Astrocyte of the spinal cord (primary cell): ENCODE measurements at places on chromosomes 1 and 21.

- no peak for DNase-seq
These were observed 365.3 kb upstream of the PROX1 start for GRCh38 chr1:213622365-213623063.

DNA sequence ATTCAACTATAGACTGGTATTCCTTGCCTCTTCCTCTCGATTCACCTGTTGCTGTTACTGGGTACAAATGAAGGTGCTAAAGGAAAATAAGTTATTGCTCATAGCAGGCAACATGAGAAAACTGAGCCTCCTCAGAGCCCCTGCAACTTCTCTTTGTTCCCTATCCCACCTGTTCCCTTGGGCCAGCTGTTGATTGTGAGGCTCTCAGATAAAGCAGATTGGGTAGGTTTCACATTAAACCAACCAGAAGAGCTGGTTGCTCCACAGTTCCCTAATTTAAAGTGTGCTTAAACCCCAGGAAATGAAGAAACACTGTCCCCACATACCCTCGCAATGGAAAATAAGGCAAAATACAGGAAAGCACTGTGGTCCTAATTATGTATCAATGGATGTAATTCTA lies 4.8 kb downstream of the DEDD start:
- no peak for DNase-seq

DNA sequence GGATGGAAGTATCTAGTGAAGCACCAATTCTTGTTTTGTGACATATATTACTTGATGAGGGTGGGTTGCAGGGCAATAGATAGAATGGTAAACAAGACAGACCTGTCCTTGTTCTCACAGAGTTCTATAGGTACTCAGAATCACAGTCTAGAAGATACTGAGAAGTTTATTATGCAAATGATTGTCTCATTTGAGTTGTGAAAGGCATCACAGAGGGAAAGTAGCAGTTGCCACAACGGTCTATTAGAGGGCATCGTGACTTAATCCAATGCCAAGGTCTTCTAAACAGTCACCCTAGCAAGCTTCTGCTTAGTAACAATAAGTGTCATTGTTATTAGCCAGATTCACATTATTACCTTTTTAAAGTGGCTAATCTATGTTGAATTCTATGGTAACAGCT lies 574.8 kb upstream of the ZRANB2 start:
- DNase-seq: no peak

- no peak for DNase-seq
These were observed 489.1 kb upstream of the CAMK1G start for GRCh38 chr1:209094384-209094783.

- DNase-seq: no peak
These were observed 5.3 kb downstream of the TENT5C start for GRCh38 chr1:117611121-117611601.

DNA sequence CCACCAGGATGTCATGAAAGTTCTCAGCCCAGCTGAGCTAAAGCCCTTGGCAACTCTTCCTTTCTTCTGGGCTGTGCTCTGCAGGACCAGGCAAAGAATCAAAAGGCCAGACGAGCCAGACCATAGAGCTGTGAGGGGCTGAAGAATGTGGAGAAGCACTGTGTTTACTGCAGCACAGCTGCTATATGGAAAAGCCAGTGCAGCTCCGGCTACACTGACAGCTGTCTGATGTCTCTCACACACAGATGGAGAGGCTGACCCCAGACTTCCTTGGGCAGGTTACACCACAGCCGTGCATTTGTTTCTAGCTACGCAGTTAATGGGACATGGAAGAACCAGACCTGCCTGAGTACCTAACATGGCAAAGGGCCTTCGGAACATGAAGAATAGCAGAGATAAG lies 40.3 kb downstream of the CD247 start:
- no peak for DNase-seq

GRCh38 chr1:180594723-180595122 lies 36.0 kb downstream of the OVAAL start:
- DNase-seq: no peak

DNA sequence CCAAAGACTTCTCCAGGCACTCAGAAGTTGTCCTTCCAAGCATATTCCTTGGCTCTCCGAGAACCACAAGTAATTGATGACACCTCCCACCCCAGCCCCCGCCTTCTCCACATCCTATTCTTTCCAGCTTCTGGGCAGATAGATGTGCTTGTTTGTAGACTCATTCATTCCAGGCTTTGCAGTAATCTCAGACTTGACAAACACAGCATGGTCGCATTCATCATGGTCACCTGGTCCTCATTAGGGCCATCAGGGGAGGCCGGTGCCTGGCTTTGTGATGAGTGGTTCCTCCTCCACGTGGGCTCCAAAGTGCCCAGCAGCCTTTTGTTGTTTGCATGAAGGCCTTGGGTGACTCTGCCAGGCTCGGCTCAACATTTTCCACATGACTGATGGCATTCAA lies 28.5 kb upstream of the KCNE2 start:
- no peak for DNase-seq

GRCh38 chr21:46031484-46031883 lies 49.9 kb downstream of the COL6A1 start:
- no peak for DNase-seq

GRCh38 chr21:36860736-36861594 lies 105.5 kb downstream of the HLCS start:
- DNase-seq: peak; percentile 63

DNA sequence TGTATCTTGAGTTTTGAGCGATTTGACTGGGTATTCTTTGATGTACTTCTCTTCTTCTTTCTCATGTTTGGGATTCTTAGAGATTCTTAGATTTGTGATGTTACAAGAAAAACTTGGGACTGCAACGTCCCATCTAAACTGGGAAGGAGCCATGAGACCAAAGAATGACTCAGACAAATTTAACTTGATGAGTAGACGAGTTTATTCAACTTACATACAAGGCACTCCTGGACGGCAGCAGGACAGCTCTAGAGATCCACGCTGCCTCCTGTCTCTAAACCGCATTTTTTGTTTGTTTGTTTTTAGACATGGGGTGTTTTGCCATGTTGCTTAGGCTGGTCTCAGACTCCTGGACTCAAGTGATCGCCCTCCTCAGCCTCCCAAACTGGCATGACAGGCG lies 137.1 kb downstream of the PIK3R3 start:
- DNase-seq: peak; percentile 30

DNA sequence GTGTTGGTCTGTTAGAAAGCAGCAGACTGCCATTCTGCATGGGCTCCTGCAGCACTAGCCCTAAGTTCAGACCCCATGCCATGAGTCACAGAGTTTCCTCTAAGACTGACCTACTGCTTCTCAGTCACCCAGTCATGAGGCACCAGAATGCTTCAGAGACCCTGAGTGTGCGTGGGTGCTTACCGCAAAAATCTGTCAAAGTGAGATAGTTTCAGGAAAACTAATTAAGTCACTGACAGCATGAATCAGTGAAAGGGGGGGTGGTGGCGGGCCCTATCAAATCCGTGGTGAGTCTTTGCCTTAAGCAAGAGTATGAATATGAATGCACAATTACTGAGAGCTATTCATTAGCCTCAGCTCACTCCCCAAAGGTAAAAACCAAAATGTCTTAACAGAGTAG lies 98.1 kb downstream of the KCTD3 start:
- DNase-seq: peak; percentile 15

DNA sequence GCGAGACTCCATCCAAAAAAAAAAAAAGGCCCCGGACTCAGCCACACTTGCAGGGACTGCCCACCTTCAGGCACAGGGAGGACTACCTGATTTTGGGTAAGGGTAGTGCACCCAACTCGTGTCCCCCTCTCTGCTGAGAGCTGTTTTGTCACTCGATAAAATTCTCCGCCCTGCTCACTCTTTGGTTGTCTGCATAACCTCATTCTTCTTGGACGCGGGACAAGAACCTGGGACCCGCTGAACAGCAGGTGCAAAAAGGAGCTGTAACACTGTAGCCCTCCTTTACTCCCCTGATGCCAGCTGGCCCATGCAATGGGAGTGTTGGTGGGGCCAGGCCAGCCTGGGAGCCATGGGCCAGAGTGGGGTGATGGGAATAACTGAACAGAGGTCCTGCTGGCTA lies 10.6 kb downstream of the S100B start:
- DNase-seq: no peak

GRCh38 chr1:37176269-37176668 lies 142.0 kb upstream of the GRIK3 start:
- DNase-seq: no peak

DNA sequence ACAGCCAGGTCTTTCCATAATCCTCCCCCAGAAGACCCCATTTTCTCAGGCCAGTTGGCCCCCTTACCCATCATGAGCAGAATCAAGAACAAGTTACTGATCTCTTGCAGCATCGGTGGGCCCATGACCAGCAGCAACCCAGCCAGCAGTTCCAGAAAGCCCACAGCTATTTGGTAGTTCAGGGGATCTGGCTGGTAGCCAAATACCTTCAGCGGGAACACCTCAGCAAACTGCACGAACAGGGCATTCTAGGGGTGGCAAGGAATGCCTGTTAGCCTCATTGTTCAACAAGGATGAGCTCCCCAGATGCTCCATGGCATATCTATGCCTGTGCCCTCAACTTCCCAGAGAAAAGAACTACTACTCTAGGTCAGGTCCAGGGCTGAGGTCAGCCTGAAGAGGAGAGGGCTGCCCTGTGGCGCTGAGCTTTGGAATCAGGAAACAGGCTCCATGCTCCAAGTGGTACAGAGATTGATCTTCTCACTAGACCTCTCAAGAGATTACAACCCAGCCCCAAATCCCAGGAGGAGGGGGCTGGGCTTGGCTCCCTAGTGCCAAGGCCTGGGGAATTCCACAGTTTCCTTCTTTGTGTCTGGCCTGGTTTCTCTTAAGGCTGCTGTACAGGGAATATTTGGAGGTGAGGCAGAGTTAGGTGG lies 1.3 kb downstream of the TMEM35B start:
- DNase-seq: no peak

DNA sequence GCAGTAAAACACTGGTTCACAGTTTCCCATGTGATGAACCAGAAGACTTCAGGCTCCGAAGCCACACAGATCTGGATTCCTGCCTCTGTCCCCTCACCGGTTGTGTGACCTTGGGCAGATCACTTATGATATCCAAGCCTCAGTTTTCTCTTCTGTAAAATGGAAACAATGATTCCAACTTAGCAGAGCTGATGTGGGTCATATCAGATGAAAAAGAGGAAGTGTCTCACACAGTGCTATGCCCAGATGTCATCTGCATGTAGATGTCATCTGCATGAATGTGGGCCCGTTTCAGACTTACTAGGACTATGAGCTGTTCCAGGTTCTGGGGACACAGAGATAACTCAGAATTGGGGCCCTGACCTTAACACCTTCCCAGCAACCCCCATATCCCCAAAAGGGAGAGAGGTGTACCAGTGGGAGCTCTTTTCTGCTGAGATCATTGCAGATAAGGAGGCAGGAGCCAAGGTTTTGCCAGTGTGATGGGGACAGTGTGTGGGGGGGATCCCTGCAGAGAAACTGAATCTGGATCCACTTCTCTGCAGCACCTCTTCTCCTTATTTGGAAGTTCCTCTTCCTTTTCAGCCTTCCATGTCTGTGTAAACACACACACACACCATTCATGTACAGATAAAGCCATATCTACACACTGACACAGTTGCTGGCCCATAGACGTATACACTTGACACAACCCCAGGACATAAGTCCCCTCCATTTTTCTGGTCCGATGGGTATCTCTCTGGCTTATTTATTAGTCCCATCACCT lies 5.0 kb upstream of the ADGRB2 start:
- no peak for DNase-seq

GRCh38 chr21:39561140-39561539 lies 51.6 kb upstream of the B3GALT5 start:
- DNase-seq: no peak

- no peak for DNase-seq
These were observed 15.8 kb downstream of the CTSS start for GRCh38 chr1:150749720-150750311.

DNA sequence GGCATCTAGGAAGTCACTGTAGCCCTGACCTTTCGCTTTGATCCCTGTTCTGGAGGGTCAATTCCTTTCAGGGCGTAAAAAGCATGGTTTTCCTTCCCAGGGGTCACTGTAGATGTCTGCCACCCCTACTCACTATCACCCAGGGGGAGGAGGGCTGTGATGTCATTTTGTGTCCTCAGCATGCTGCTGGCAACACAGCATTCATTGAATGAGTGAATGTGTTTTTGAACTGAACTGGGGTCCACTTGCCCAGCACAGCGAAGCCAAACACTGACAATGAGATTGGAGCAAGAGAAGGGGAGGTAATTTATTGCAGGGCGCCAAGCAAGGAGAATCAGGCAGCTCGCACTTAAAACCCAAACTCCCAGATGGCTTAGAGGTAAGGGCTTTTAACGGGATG lies 78.2 kb upstream of the PGBD5 start:
- DNase-seq: no peak

DNA sequence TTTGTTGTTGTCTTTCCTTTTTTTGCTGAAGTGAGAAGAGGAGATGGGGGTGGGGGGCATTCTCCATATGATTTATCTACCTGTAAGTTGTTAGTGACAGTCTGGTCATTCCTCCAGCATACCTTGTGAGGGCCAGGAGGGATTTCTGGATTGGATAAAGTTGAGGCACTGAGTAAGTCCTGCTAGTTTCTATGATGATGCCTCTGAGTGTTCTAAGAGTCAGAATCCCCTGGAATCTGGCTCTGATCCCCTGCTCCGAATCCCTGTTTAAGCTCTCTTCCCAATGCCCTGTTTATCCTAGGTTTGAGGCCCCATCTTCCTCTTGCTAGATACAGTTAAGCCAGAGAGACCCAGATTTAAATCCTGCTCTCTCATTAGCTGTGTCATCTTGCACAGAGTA lies 83.2 kb upstream of the HOOK1 start:
- DNase-seq: no peak

GRCh38 chr1:182493063-182493462 lies 43.1 kb downstream of the RGSL1 start:
- DNase-seq: no peak
